ENCODE measurements at places on chromosomes 3 and 15. TPM values are rescaled to one million over a fixed set of nuclear protein-coding genes. Genes with fewer than 3 reads are reported as not detected.
A peak's percentile ranks its signal among the peaks of the same experiment; 100 is the strongest.

DNA sequence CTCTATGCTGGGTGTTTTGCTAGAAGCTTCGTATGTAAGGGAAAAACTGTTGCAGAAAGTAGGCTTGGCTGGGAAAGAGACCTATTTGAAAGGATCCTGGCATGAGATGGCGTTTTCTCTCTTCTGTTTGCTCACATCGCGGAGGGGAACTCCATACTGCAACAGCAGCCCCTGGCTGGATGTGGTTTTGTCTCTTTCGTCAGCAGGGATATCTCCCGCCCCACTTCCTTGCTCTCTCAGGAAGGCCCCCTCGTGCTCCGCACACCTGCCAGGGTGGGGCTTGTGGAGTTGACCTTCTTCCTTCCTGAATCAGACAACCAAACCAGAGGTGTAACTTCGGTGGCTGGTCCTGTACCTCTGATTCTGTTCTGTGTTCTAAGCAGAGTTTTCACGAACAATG lies 26.4 kb upstream of the MYZAP start:
- peak; percentile 33 for DNase-seq

DNA sequence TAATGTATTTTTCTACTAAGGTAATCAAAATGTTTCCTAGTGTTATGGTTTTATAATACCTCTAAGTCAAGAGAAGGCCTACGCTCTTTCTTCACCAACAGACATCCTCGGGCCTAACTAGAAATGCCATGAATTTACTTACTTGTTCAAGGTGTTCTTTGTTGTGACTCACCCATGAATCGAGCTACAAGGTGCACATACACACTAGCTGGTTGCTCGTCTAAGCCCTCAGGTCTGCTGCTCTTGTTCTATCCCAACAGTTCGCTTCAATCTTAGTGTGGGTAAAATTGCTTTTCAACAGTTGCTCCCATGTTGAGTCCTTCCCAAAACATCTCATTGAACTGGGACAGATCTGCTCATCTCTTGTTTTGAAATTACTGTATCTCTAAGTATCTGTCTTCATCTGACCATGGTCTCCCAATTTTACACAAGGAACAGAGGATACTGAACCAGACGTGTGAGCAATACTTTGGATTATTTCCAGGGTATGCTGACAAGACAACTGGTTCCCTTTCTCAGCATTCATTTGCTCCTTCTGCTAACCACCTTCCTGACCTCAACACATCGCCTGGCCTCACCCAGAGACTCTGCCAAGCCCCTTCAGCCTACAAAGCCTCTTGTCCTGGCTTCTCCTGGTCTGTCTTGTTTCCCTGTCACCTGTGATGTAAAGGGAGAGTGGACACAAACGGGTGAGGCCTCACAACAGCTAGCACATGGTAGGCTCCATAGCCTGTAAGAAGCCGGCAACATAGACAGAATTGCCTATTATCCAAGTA lies 84.2 kb downstream of the NEDD4 start:
- no peak for DNase-seq

Gene SCN11A
- total RNA-seq, result not detected

- no peak for DNase-seq
These were observed 101.8 kb upstream of the TBC1D5 start for GRCh38 chr3:17844236-17844635.

Gene TMEM207
- not detected for total RNA-seq

- no peak for DNase-seq
These were observed 39.6 kb downstream of the SCAPER start for GRCh38 chr15:76865548-76865991.

DNA sequence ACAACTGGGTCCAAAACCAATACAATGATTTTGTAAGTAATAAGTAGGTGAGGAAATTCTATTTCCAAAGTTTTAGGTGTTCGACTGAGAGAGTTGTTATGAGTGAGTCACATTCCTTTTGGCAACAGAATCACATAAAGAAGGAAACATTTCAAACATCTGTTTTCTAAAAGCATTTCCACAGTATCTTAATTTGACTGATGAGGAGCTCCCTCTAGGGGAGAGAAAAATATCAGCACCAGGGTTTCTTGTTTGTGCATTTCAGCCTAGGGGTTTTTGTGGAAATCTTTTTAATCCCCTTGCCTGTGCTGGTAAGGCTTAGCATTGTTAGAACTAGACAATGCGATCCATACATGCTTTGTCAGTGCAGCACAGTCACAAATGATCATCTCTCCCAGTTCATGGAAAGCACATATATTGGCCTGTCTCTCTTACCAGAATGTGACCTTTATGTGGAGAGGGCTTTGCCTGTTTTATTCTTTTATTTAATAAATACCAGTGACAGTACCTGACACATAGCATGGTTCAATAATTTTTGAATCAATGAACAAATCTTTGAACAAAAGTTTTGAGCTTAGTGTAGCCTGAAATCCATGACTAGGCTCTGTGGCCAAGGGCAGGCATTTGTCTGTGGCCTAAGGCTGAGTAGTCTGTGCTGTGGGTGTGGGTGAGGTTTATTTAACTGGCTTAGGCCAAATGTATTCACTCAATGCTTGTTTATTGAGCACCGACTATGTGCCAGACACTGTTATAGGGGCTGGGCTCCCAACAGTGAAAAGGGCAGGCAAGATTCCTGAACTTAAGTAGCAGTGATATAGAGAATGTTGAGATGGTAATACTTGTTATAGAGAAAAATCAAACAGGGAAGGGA lies 21.1 kb upstream of the IQCF6 start:
- no peak for DNase-seq

GRCh38 chr3:72379500-72380187 lies 468.6 kb downstream of the SHQ1 start:
- no peak for DNase-seq

- peak; percentile 29 for DNase-seq
These were observed 9.1 kb upstream of the SLC9C1 start for GRCh38 chr3:112302881-112303763.

All from activated CD4-positive, alpha-beta memory T cell treated with anti-CD3 and anti-CD28 coated beads, Interleukin-2, amount 10 ng/mL, durations not matched to agents 7 days and 5 days (primary cell).